Hindlimb muscle (tissue), 1 donor: ENCODE measurements at places on chromosomes 16 and 17. TPM values are rescaled to one million over a fixed set of nuclear protein-coding genes. Genes with fewer than 3 reads are reported as not detected.

- DNase-seq, result no peak
Measured at GRCh38 chr17:58538811-58539409, 24.5 kb upstream of the MTMR4 start.

BLTP2 gene
- 53.0 TPM for polyA plus RNA-seq

DNA sequence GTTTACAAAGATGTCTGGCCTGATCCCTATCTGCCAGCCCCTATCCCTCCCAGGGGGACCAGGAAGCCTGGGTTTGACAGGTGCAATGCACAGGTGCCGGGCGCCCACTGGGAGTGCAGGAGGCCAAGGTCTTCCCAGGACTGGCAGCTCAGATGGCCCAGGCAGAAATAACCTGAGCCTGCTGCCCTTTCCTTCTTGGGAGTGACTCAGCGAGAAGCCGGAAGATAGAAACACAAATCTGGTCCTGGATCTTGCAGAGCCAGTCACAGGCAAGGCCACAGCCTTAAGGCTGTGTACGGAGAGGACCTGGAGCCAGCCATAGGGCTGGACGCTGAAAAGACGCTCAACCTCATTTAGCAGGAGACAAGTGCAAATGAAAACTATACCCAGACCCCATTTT, 27.7 kb downstream of the GPR142 start:
- no peak for DNase-seq

DNA sequence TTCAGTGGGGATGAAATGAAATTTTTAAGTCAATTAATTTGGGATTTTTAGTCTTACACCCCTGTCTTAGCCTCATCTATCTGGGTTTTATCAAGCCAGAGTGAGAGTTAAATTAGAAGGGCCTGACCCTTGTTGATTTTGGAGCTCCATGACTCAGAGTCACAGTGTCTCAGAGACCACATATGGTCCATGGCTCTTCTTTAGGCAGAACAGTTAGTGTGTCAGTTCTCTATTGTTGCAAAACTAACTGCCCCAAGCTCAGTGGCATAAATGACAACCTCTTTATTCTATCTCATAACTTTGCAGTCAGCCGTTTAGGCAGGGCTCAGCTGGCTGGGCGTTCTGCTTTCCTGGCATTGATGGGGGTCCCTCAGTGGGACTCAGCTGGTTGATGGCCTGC, 44.7 kb downstream of the IRF8 start:
- DNase-seq, result no peak

GRCh38 chr17:13822700-13823099, 221.0 kb upstream of the HS3ST3A1 start:
- no peak for DNase-seq

- no peak for DNase-seq
Measured at GRCh38 chr16:54939029-54939346, 8.3 kb downstream of the IRX5 start.
